ENCODE measurements at places on chromosomes 7 and 10.

GRCh38 chr7:26916779-26917320 is 52.5 kb upstream of the SKAP2 start:
- no peak for DNase-seq

- no peak for DNase-seq
Observed at GRCh38 chr10:66180021-66180420, 745.8 kb upstream of the LRRTM3 start.

DNA sequence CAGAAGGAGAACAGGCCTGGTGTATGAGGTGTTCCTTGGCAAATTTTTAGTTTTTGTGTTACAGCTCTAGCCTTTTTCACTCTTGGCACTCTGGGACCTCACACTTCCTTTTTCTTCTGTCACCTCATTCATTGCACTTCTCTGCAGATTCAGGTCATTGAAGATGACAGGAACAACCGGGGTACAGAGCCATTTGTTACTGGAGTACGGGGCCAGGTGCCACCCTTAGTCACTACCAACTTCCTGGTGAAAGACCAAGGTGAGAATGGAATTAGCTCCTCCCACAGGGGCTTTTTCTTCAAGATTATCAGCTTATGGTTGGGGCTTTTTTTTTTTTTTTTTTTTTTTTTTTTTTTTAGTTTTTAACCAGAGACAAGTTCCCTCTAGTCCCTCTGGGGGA is 18.5 kb upstream of the CHCHD1 start:
- no peak for DNase-seq

DNA sequence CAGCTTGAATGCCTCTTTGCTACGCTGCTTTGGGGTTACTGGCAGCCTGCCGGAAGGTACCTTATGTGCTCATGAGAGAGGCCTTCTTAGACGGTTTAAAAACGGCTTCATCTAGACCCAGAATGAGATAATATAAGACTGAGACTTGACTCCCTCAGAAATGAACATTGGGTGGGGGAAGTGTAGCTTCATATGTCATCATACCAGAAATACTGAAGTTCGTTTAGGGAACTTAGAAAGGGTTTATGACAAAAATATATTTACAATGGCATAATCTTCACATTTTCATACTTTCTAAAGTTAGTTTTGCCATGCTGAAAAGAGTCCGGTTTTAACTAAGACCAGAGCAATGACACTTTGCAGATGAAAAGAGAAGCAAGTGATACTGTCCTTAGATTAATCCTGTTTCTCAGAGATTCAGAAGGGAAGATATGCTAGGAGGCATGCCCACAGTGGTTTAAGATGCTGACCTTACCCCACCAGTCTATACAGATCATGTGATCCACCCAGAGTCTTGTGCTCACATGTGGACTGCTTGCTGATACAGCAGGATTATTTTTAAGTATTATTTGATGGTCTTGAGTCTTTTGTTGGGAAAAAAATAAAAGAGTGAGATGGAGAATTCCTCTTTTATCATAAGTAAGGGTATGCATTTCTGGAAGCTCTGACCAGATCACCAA is 40.8 kb upstream of the HGF start:
- DNase-seq, result no peak

- no peak for DNase-seq
Observed at GRCh38 chr10:5737352-5737751, 52.7 kb downstream of the TASOR2 start.

GRCh38 chr7:41336981-41337380 is 365.9 kb downstream of the INHBA start:
- no peak for DNase-seq
